ENCODE measurements at places on chromosomes 3 and 15. TPM values are rescaled to one million over a fixed set of nuclear protein-coding genes. Genes with fewer than 3 reads are reported as not detected.

DNA sequence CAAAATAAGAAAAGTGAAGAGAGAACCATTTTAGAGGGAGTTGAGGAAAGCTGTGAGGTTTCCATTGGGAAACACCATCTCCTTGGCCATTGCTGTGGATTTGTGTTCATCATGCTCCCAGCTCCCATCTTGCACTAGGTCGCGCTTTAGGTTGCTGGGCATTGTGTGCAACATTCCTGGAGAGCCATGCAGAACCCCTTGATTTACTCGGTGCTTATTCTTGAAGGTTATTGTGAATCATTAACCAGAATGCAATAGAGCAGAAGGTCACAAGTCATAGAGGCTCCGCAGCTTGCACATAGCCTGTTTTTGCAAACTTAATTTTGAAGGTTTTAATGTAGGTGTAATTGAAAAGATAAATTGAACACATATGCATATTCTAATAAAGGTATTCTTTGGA lies 239.2 kb upstream of the IL12A start:
- ATAC-seq: no peak

GRCh38 chr3:146712806-146713205 lies 107.7 kb upstream of the PLSCR5 start:
- ATAC-seq: no peak

- no peak for ATAC-seq
Observed at GRCh38 chr3:33424606-33425452, 15.4 kb downstream of the UBP1 start.

- no peak for ATAC-seq
Observed at GRCh38 chr3:99356696-99357095, 281.7 kb upstream of the COL8A1 start.

DNA sequence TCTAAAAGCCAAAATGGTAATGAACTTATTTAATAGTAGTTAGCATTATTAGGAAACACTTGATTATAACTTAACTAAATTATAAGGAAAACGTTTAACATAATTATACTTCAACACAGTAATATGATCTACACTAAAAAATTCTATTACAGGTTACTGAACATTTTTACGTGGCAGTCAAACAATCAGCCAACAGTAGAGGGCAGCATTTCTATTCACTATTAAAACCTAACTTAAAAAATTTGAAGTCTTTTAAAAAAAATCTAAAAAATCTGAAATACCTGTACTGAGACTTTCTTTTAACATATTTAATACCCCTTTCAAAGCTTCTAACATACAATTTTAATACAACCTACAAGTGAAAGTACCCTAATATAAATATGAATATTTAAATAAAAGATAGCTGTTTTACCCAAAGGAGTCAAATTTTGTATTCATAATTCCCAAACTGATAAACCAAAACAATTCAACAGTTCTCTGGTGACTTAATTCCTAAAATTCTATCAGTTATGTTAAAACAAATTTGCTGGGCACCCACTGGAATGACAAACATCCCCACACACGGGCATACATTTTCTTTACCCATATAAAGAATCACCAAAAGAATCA lies 41.5 kb downstream of the DLG1 start:
- ATAC-seq: no peak

DNA sequence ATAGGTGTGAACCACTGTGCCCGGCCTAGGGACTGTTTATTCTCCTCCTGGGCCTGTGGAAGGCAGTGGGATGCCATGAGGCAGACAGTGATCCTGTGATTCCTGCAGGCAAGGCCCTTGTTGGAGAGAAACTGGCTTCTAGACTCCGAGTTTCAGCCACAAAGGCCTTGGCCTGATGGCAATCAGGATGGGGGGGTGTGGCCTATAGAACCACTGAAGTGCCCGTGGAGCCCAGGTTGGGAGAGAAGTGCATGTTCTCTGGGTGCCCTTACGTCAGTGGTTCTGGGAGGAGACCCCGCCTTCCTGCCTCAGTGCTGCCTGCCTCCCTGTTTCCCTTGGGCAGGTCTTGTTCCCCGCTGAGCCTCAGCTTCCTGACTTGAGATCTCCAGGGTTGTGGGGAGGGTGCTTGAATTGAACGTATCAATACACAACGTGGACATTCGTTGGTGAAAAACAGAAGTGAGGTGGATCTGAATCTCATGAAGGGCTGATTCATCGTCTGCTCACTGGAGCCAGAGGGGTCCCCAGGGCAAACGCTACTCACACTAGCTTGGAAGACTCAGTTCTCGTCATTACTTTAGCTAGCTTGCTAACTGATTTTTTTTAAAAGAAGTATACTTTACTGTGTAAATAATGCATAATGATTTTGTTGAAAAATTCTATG lies 31.8 kb downstream of the IRAK2 start:
- ATAC-seq: no peak

DNA sequence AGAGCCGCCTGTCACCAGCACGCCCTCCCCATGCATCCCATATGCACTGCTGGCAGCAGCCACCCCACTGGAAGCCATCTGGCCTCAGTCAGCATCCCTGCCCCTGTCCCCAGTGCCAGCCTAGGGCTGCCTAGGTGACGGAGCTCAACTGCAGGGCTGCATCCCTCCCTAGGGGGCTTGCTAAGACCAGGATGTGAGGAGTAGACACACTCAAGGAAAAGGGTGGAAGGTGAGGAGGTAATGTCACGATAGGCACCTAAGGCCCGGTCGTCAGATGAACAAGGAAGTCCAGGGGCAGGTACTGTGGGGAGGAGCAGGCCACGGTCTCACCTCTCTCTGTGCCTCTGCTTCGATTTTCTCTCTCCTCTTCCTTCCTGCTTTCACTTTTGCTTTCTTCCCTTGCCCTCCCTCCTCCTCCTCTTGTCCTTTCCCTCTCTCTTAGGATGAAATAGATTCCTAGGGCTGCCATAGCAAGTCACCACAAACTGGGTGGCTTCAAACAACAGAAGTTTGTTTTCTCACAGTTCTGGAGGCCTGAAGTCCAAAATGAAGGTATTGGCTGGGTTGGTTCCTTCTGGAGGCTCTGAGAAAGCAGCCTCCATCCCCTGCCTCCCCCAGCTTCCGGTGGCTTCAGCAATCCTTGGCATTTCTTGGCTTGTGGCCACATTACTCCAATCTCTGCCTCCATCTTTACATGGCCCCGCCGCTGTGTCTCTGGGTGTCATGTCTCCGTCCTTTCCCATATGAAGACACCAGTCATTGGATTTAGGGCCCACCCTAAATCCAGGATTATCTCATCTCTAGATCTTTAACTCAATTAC lies 298.3 kb downstream of the SHQ1 start:
- ATAC-seq: peak; percentile 53

DNA sequence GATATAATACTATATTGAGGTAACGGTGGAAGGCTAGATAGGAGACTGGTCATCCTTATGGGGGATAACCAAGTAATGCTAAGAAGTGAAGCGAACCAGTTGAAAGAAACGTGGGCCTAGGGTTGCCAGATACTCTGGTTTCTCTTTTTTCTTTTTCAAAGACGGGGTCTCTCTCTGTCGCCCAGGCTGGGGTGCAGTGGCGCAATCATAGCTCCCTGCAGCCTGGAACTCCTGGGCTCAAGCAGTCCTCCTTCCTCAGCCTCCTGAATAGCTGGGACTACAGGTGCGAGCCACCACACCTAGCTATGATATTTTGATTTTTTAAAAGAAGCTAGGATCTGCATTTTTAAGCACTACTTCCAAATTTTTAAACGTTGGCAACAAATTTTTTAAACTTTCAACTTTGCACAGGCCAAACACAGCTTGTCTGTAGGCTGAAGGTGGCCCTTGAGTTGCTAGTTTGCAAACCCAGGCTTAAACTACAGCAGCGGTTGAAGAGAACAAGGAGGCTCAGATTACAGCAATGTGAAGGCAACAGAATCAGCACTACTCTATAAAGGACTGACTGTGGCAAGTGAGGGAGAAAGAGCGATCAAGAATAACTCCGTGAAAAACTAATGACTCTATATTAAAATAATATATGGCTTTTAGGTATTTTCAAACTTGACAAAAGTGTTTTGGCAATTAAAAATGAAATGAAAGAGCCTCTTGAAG lies 1.2 kb upstream of the RUBCN start:
- no peak for ATAC-seq

GRCh38 chr3:103047640-103048039 lies 612.8 kb downstream of the ZPLD1 start:
- no peak for ATAC-seq

DNA sequence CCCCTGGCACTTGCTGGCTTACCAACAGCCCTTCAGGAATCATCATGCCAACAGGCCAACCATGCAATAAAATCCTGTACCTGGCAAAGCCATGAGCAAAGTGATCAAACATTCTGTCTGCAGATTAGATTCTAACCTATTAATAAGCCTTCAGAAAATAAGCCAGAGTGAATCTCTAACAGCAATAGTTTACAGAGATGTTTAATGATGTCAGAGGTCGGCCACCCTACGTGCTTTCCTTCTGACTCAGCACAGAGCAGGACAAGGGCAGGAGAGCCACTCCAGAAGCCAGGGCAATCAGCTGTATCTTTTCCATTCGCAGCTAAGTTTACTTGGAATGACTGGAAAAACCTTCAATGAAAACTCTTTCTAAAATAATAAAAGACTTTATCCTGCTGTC lies 13.1 kb downstream of the COL8A1 start:
- ATAC-seq: no peak

DNA sequence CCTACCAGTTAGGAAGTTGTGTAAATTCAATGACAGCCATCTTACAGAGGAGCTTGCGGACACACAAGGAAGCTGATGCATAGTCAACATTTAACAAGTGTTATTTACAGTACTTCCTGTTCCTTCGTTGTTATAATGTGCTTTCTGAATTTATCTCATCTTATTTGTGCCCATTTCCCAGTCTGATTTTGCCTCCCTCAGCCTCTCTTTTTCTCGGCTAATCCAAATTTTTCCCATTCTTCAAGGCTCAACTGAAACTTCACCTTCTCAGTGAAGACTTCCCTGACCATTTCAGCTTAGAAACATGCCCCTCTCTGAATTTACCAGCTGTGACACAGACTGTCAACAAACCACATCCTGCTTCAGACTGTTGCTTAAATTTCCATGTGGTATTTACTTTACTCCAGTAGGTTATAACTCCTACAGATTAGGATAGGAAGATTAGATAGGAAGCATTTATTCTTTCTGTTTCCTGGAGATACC lies 55.7 kb upstream of the CP start:
- ATAC-seq: peak; percentile 70

GRCh38 chr3:57144952-57145351 lies 20.2 kb downstream of the IL17RD start:
- no peak for ATAC-seq

DNA sequence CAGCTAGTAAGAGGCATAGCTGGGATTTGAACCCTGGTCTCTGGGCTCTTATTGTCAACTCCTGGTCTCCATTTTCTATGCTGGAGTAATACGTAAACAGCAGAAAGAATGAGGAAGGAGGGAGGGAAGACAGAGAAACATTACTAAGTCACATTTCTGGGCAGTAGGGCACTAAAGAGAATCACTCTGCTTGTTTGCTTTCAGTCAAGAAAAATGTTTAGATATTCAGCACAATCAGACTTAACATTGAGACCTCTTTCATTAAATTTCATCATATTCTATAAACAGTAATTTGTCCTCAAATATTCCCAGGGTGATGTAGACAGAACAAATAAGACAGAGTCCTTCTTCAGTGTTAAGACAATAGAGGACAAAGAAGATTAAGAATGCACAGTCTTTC lies 67.7 kb upstream of the BNC1 start:
- no peak for ATAC-seq

GRCh38 chr3:66808891-66809594 lies 189.1 kb upstream of the KBTBD8 start:
- ATAC-seq: no peak

DNA sequence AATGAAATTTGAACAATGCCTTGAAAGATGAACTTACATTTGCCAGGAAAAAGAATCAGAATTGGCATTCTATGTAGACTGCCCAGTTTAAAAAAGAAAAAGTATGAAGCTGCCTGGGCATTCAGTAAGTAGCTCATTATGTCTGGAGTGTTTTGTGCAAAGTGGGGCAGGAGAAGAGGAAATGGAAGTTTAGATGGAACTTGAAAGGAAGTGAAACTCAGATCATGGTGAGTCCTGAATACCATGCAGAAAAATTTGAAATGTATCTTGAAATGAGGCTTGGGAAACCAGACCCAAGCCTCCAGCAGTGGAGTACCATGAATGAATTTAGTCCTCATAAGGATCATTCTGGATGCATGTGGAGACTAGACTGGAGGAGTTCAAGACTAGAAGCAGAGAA lies 4.8 kb upstream of the MORC1 start:
- no peak for ATAC-seq

GRCh38 chr3:47054412-47054811 lies 74.9 kb downstream of the NBEAL2 start:
- peak; percentile 19 for ATAC-seq

DNA sequence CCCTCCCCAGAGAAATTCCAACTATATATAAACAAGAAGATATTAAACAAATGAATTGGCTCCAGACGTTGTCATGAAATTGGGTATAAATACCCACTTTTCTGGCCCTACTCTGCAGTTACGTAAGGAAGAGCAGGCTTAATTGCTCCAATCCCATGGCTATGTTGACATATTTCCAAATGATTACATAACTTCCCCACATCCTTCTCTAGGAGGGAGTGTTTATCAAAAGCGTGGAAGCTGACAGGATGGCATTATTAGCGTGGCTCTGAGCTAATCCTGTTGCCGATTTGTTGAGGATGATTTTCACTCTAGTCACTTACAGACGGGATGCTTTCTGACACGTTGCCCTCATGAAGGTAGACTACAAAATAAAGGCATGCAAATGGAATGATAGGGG lies 347.5 kb upstream of the TMCO5A start:
- ATAC-seq: no peak

DNA sequence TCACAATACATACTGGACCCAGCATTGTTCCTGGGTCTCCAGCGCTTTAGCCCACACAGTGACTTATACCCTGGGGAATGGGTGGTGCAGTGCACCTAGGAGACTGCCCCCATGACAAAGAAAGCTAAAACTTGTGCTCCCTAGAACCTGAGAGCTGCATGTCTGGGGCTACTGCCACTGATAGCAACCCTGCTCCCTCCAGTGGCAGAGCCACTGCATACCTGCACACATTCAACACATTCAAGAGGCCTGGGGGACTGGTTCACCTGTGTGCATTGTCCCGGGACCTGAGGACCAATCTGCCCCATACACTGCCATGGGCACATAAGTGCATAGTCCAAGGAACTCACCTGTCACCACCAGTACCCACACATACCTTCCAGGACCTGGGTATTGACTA lies 302.7 kb upstream of the MANF start:
- no peak for ATAC-seq

- no peak for ATAC-seq
Observed at GRCh38 chr15:39908186-39908585, 11.9 kb downstream of the GPR176 start.

Gene IL5RA
- not detected for total RNA-seq

Gene SMCO1
- not detected for total RNA-seq

Gene GOLGA6L4
- 2.2 TPM for total RNA-seq

Gene GOLGA8K
- total RNA-seq: not detected

Gene FOXL2NB
- not detected for total RNA-seq

Gene MGLL
- total RNA-seq: 1.4 TPM

Gene TTLL13
- total RNA-seq: not detected

Gene DOCK3
- 7.8 TPM for total RNA-seq

Gene CRABP1
- total RNA-seq: not detected

Gene CASR
- 0.82 TPM for total RNA-seq
